ENCODE measurements at places on chromosomes 11 and 22.

DNA sequence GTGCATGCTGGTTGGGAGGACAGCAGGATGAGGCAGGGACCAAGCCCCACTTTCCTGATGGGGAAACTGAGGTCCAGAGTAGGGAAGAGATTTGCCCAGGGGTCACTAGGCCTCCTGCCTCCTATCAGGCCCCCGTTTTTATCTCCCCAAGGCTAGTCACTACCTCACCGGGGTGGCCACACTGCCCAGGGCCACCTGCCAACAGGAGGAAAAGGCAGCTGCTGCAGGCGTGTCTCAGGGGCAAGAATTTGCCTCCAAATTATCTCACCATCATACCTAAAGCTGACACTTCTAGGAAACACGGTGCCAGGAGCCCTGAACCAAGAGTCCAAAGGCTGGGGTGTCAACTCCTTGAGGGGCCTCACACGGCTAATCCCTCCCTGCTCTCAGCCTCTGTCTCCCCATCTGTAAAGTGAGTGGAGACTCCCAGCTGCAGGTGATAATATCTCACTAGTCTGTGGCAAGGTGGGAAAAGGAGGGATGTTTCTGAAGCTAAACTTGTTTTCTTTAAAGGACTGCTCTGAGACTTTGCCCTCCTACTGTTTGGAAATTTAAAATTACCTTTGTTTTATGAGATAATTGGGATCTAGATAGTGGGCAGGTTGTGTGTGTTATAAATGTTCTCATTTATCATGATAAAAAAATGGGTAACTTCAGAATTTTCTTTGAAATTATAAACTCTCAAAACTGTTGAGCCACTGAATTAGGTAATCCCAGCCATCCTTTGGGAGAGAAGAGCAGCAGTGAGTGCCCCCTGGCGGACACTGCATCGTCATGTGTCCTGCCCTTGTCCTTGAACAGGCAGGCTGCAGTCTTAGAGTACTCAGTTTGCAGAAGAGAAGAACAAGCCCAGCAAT, 60.0 kb downstream of the MYO7A start:
- DNase-seq = peak; percentile 47

DNA sequence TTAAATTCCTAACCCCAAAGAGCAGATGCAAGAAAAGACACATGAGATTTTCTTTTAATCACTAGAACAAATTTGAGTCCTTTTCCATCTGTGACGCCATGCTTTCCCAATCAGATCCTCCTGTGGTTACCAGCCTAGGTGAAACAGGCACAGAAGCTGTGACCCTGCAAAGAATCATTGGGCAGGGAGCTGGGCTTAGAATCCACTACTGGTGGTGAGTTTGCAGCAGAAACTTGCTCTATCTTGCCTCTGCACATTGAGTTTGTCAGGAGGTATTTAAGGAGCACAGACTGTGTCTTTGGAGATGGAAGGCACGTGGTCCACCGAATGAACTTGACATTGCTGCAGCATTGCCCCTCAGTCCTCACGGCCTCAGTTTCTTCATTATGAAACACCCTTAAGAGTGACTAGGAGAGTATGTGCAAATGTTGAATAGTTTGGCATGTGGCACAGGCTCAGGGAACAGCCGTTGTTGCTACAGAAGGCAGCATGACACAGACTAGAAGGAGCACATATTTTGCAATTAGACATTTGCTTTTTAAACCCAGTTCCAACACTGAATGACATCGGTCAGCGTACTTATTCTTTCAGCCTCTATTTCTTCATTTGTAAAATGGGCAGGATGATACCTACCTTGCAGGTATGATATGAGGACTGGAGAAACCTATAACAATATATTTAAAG, 127.6 kb downstream of the DBX1 start:
- DNase-seq = no peak

- no peak for DNase-seq
Measured at GRCh38 chr11:35683728-35684339, 21.3 kb downstream of the TRIM44 start.

GRCh38 chr11:112455791-112456190, 195.1 kb upstream of the PLET1 start:
- no peak for DNase-seq

- DNase-seq = no peak
Measured at GRCh38 chr22:25490896-25491295, 73.6 kb upstream of the GRK3 start.

DNA sequence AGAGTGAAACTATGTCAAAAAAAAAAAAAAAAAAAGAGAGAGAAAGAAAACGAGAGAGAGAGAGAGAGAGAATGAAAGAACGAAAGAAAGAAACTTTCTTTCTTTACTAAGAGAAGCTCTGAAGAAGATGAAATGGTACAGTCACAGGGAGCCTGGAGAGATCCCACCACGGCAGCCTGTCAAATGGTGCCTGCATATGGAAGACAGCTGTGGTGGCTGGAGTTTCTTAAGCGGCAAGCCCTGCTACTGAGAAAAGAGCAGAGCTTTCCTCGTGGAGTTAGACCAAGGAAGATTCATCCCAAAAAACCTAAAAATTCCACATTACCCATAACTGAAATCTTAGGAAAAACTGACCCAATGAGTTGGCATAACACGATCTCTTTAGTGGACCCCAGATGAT, 66.7 kb downstream of the MICAL3 start:
- DNase-seq = no peak

GRCh38 chr11:70230840-70231710, 28.0 kb downstream of the FADD start:
- DNase-seq = no peak

- no peak for DNase-seq
Measured at GRCh38 chr11:58647141-58647699, 24.8 kb downstream of the CNTF start.

DNA sequence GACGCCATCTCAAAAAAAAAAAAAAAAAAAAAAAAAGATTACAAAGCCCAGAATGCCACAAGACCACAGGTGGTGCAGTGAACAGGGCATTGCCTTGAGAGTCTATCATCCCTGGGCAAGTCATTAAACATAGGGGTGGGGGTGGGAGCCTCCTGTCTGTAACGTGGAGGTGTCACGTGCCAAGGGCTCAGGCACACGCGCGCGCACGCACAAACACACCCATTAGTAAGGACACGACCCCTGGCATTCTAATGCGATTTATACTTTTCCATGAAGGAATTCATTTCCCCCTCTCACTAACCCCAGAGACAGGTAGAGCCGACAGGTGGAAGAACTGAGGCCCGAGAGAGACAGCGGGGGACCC, 5.8 kb upstream of the GCAT start:
- DNase-seq = no peak

DNA sequence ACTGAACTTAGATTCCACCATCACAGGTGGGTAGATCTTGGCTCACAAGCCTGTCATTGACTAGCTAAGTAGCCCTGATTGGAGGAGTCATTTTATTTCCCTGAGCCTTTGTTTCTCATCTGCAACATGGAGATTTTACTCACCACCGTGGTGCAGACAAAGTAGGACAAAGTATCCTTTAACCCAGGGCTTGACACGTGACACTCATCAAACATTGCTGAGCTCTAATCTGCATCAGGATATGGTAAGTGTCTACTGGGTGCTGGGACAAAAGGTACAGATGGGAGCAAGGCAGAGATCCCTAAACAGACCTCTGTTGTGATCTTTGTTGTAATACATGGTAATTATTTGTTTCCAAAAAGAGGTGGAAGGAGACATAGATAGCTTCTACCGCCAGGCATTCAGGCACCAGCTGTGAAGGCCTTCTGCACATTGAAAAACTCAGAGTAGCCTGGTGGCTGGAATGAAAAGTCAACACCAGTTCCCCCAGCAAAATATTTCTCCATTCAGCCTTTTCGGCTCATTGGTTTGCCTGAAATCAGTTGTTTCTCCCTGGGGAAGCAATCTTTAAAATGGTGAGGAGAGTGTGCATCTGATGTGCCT, 18.3 kb upstream of the MICAL2 start:
- no peak for DNase-seq

DNA sequence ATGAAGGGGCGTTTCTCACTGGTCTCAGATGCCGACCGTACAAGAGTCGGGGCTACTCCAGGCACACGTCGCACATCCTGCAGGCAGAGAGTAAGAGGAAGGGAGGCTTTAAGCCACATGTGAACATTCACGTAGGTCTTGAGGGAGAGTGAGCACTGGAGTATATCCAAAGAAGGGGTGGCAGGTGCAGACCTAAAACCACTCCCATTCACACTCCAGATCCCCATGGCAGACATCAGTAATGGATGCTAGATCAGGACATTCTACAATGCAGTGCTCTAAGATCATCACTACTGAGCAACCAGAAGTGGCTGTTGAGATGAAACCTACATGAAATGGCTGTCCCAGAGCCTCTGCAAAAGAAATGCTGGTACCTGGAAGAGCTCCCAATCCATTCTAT, 39.0 kb downstream of the WT1 start:
- no peak for DNase-seq

Measured in T-helper 2 cell (primary cell).